ENCODE measurements at places on chromosomes 7 and 10.

GRCh38 chr10:56341612-56342011 is 19.4 kb downstream of the ZWINT start:
- no peak for DNase-seq

DNA sequence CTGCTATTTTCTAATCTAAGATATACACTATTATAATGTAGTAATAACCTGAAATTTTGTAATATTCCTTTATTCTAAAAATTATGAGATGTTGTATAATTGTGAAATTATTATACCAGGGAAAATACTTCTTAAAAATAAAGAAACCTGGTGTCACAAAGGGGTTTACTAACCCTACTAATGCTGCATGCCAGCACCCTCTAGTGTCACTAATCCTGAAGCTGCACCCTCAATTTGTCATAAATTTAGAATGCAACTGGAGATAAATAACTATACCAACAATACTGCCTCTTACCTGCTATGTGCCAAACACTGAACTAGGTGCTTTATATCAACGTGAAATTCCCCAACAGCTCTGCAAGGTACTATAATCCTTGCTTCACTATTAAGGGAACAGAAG is 30.8 kb downstream of the TM9SF3 start:
- DNase-seq = no peak

DNA sequence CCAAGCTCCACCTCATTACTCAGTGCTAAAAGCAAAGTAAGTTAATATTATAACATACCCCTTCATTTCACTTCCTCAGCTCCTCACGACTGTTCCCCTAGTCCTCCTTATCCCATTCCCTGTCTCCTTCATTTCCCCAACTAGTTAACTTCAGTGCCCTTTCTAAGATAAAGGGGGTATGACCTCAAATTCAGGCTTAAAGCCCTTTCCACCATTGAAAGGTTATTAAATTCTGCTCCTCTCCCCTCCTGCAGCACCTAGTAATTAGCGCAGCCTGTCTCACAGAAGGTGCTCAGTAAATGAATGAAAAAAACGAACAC is 1.0 kb downstream of the CRPPA start:
- DNase-seq = no peak

DNA sequence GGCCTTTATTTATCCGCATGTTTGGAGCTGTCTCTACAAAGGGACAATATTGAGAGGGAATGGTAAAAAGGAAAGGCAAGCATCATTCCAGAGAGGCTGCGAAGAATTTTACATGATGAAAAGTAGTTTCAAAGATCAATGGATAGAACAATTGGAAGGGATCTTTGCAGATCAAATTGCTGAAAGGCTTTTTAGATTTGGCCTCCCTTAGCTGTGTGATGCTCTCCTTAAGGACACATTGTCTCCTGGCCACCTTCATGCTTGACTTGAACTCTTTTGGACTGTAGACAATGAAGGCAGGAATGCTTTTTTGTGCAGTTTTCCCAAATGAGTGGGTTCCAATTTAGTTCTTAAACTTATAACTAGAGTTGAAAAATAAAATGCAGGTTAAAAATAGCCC is 344.7 kb downstream of the ARL4A start:
- DNase-seq = no peak

DNA sequence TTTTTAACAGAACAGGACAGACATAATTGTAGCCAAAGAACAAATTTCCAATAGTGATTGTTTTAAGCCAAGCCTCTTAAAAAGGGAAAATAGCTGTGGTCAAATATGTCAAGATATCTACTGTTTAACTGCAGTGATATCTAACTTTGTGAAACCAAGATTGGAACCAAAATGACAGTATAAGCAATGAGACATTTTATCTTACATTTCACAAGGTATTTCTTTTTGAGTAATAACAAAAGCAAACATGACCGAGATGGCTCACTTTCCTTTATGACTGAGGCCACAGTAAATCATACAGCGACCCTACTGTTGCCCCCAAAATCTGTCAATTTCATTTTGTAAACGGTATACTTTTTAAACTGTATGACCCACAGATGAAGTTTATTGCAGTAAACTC is 215.8 kb downstream of the MLLT10 start:
- no peak for DNase-seq

GRCh38 chr10:52420656-52421055 is 106.6 kb downstream of the DKK1 start:
- DNase-seq = no peak

- no peak for DNase-seq
Measured at GRCh38 chr7:29139191-29139590, 7.1 kb downstream of the CPVL start.

DNA sequence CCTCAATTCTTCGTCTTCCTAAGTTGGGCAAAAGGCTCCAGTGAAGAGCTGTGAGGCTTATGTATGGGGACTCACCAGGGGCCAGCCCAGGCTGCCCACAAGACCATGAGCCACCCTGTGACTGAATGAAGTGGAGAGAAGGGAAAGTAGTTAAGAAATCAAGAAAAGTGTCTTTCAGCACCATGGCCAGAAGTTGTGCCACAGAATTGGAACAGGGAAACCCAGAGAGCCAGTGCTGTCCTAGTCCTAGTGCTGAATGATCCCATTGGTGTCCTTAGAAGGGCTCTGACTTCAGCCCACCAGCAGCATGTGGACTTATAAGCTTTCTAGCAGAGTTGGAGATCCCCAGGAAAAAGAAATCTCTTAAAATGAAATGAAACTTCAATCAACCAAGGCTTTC is 37.0 kb upstream of the CCSER2 start:
- DNase-seq = no peak

DNA sequence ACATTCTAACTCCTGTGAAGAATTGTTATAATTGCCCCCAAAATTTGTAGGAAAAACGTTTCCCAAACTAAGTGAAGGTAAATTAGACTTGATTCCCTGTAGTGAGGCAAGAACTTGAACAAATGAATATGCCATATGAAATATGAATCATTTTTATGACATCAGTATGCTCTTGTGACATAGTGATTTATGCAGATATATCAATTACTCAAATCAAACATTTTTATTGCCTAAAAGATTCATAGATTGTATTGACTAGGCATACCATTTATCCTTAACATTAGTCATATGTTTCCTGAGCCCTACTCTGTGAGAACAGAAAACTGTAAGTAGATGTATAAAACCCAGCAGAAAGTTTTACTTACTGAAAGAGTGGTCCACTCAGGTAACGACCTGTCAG is 245.6 kb downstream of the MALRD1 start:
- no peak for DNase-seq

DNA sequence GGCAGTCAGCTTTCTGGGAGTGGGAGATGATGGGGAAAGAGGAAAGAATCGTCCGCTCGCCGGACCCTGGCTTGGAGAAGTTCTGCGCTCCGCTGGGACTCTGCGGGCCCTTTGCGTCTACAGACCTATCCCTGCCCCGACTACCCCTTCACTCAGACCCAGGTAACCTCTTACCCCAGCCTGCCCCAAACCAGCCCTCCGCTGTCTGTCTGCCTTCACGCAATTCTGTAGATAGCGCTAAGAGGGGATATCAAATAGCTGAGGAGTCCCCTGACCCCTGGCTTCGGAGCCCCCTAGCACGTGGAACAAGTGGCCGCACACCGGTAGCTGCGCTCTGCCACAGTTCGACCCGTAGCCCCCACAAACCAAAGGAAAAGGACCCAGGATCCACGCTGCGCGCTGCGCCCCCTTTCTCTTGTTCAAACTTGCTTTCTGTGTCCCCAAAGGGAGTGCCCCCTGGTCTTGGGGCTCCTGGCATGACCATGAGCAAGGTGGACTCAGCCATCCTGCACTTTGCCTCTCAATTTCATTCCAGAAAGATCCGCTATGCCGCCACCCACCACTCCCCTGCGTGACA is 7.0 kb downstream of the HOXA4 start:
- no peak for DNase-seq

- no peak for DNase-seq
Measured at GRCh38 chr7:91343420-91343960, 79.3 kb downstream of the FZD1 start.
